Left renal cortex interstitium (tissue), 4 donors: ENCODE measurements at places on chromosomes 11 and 22. TPM values are rescaled to one million over a fixed set of nuclear protein-coding genes. Genes with fewer than 3 reads are reported as not detected.

GRCh38 chr22:47046411-47047065 lies 284.1 kb downstream of the TBC1D22A start:
- no peak for DNase-seq

DNA sequence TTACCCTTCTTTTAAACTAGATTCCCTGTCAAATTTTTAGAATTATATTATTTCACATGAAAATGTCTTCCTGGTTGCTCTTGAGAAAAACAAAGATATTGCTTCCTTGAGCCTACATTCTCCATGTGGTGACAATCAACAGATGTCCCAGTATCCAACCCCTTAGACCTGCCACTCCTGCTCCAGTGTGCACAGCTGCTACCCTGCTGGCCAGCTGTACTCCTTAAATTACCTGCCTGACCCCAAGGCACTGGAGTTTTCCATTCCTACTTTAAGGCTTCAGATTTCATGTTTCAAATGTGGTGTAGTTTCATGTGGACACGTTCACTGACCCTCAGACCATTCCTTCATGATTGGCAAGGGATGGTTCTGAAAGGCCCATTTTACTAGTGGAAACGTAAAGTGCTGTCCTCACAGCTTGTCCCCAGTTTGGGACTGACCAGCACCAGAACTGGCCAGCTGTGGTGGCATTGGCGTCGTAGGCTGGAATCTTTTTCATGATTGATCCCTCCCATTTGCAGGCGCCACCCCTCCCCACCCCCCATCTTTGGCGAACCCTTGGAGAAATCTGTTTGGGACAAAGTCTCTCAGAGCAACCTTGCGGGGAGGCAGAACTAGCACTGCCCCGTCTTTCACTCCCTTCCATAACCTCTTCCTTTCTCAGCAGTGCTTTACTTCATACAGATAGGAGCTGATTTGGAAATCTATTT lies 123.5 kb downstream of the DBX1 start:
- DNase-seq: no peak

GRCh38 chr11:78806214-78807004 lies 231.7 kb upstream of the NARS2 start:
- DNase-seq: no peak

- no peak for DNase-seq
Measured at GRCh38 chr11:111606986-111607385, 4.7 kb downstream of the SIK2 start.

DNA sequence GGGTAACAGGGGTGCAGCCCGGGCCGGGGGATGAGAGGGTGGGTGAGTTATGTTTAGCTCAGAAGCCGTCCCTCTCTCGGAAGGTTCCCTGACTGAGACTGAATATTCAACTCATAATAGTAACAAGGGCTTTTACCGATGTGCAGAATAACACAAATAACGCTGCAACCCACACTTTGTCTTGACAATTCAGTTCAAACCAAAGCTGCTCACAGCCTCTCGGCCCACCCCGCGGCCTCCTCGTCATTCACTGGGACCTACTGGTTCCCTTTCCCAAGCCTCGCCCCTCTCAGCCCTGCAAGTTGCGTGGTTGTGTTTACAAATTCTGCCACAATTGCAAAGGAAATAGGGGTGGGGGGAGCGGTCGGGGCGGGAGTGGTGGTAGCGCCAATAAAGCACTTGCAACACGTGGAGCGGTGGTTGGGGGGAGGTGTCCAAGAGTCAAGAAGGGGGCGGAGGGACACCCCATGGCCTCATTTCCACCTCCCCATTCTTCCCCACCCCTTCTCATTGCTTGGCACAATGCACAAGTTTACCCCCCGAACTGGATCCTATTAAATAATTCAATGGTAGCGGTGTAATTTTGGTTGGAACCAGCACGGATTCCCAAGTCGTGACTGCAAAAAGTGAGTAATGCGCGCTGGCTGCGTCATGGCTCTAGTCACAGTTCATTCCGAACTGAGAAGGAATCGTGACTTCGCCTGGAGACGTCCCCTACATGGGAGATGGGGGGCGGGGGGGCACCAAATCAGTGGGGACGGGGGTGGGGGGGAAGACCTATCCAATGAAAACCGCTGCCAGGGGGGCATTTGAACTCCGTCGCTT lies 102.0 kb upstream of the HSD17B12 start:
- DNase-seq: no peak

DNA sequence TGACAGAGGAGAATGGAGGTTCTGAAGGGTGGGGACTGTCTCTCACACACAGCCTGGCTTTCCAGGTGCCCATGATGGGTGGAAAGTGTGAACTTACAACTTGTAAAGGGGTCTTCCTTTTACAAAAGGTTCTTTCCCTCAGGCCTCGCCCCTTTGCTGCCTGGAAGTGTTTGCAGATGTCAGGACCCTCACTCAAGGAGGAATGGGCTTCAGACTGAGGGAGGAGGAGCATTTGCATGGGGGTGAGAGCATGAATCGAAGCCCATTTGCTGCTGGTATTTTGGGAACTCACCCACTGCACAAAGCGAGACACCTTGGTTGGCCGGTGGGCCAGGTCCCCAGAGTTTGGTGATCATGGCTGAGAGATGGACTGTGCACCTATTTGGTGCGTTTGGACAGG lies 25.1 kb downstream of the MPPED1 start:
- DNase-seq: no peak

- DNase-seq: peak; percentile 29
Measured at GRCh38 chr11:19311308-19312030, 70.7 kb upstream of the E2F8 start.

DNA sequence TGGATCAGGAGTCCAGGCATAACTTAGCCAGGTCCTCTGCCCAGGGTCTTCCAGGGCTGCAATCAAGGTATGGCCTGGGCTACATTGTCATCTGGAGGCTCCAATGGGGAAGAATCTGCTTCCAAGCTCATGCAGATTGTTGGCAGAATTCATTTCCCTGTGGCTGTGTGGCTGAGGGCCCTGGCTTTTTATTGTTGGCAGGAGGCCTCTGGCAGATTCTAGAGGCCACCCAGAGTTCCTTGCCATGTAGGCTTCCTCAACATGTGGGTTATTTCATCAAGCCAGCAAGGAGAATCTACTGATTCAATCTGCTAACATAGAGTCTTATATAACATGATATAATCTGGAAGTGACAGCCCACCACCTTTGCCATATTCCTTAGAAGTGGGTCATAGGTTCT lies 16.4 kb upstream of the EP300 start:
- DNase-seq: no peak

- DNase-seq: no peak
Measured at GRCh38 chr11:22441831-22442230, 103.7 kb downstream of the SLC17A6 start.

MRGPRX4 gene
- polyA plus RNA-seq: not detected

OR4A47 gene
- not detected for polyA plus RNA-seq

CLDN25 gene
- not detected for polyA plus RNA-seq

APOA4 gene
- not detected for polyA plus RNA-seq

AASDHPPT gene
- polyA plus RNA-seq: 86.1 TPM
